Stimulated activated CD4-positive, alpha-beta T cell treated with anti-CD3 and anti-CD28 coated beads, Interleukin-4, amount 100 ng/mL, for 24 hours (primary cell): ENCODE measurements at places on chromosomes 11 and 22.

DNA sequence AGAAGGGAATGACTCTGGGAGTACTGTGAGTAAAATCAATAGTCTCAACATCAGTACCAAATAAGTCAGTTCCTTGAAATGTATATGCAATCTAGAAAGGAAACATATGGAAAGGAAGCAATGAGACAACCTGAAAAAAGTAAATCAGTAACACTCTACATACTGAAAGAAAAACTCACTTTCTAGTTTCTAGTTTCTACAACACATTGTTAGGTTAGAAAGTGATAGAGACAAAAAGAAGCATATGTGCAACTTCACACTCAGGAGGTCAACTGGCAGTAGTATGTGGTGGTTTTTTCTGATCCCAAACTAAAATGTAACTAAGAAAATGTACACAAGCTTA, 156.5 kb upstream of the SOX6 start:
- no peak for DNase-seq

- no peak for DNase-seq
Observed at GRCh38 chr11:78642979-78643675, 68.5 kb upstream of the NARS2 start.

- no peak for DNase-seq
Observed at GRCh38 chr11:26227883-26228502, 103.9 kb upstream of the ANO3 start.

DNA sequence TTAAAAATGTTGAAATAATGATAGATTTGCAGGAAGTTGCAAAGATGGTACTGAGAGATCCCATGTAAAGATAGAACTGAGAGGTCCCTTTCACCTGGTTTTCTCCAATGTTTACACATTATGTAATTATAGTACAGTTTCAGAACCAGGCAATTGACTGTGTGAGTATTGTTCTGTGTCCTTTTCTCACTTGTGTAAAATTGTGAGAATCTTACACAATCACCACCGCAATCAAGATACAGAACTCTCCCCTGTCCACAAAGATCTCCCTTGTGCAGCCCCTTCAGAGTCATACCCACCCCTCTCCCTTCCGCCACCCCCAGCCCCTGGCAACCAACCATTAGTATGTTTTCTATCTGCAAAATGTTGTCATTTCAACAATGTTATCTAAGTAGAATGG, 119.8 kb upstream of the NAV2 start:
- DNase-seq: no peak

GRCh38 chr22:38955250-38955905, 2.0 kb upstream of the APOBEC3A start:
- DNase-seq: no peak

GRCh38 chr11:93845181-93846092, 5.0 kb downstream of the VSTM5 start:
- no peak for DNase-seq

DNA sequence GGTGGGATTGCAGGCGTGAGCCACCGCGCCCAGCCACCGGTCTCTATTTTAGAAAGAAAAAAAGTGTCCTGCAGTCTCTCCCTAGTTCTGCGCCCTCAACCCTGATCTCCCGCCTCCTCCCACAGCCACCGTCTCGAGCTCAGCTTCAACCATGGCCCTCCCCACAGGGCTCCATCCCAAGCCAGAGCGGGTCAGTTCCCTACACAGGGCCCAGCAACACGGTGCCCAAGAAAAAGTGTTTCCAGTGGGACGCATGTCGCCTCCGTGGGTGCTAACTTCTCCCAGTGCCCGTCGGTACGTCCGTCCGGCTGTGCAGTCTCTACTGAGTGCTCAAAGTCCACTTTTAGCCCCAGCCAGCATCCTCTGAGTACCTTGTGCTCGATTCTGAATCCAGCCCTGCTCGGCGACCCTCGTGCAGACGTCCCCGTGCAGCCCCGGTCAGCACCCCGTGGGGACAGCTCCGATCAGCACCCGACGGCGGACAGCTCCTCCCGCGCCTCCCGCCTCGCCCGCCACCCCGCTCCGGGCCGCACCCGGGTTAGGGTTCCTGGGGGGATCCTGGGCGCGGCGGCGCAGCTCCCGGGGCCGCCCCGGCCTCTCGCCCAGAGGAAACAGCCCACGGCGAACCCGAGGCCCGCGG, 657 bp upstream of the MAPK8IP2 start:
- DNase-seq: peak; percentile 56
